ENCODE measurements at places on chromosomes 3 and 15.

DNA sequence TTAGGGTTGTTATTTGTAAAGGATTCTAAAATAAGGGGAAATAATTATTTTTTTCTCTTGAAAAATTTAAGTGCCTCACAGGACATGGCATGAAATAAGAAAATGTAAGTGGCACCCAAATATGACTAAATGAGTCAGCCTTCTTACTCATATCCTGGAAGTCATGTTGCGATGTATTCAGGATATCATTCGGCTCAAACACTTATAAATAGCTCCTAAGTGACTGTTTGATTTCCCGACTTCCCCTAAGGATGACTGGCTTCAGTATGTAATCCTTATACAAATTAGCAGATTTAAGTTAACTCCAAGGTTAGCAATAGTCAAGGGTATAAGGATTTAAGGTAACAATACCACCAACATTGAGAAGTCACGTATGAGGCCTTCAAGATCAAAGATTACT is 57.3 kb upstream of the OSTN start:
- DNase-seq = no peak

- no peak for DNase-seq
These were observed 96.9 kb downstream of the LINGO1 start for GRCh38 chr15:77535845-77536244.

DNA sequence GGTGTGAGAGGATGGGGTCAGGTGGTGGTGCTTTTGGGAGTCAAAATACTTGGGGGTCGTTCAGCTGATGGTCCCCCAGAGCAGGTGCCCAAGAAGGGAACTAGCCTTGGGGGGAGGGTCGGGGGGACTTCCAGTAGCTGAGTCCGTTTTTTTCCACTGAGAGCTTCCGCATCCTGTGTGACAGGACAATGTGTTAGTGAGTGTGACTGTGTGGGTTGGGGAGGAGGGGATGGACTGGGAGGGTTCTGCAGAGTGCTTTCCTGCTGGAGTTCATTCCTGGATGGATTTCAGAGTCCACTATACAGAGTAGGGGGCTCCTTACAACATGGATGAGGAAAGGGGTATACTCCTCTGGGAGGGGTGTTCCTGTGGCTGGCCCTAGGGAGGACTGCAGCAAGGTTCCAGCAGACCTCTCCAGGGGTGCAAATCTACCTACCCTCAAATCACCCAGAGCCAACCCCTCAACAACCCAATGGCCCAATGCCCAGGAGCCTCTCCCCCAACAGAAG is 601 bp upstream of the HYAL2 start:
- DNase-seq = no peak

DNA sequence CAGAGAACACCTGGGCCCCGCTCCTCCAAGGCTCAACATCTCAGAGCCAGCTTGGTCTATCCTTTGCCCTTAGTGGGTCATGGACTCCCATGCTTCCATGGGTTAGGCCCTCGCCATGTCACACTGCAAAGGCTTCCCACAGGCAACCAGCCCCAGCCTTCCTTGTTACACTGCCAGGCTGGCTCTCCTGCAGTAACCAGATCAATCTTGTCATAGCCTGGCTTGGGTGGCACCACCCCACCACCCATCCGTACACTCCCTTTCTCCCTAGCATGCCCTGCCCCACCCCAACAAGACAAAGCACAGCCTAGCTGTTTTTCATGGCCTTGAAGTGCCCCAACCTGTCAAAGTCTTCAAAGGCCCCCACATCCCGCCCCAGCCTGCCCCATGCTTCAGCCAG is 30.5 kb downstream of the CA12 start:
- no peak for DNase-seq

GRCh38 chr3:37770938-37771918 is 90.5 kb upstream of the CTDSPL start:
- no peak for DNase-seq

DNA sequence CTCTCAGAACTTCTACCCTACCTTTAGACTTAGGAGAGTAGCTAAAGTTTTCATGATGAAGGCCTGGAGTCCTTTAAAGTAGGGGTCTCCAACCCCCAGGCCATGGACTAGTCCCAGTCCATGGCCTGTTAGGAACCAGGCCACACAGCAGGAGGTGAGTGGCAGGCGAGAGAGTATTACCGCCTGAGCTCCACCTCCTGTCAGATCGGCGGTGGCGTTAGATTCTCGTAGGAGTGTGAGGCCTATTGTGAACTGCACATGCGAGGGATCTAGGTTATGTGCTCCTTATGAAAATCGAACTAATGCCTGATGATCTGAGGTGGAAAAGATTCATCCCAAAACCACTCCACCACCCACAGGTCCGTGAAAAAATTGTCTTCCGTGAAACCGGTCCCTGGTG is 18.3 kb upstream of the CACNA2D3 start:
- no peak for DNase-seq

GRCh38 chr3:2154621-2155020 is 56.0 kb downstream of the CNTN4 start:
- no peak for DNase-seq

- no peak for DNase-seq
These were observed 6.2 kb downstream of the PRTG start for GRCh38 chr15:55736756-55737155.

DNA sequence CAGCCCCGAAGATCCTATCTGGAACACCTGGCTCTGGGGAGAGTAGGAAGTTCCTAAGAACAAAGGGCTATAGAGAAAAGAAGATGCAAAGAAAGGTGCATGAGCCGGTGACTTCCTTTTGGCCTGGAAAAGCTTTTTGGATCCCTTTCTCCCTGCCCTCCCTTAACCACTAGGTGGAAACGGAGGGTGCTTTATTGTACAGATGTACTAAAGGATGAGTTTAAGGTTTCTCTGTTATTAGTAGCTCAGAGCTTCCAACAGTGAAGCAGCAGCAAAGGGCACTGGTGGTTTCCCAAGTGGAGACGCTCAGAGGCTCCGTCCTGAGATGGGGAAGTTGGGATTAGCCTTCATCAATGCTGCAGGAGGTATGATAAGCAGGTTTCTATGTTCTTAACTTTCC is 5.9 kb upstream of the ADGRG7 start:
- DNase-seq = no peak

- no peak for DNase-seq
These were observed 220.0 kb upstream of the UMPS start for GRCh38 chr3:124510290-124510689.

DNA sequence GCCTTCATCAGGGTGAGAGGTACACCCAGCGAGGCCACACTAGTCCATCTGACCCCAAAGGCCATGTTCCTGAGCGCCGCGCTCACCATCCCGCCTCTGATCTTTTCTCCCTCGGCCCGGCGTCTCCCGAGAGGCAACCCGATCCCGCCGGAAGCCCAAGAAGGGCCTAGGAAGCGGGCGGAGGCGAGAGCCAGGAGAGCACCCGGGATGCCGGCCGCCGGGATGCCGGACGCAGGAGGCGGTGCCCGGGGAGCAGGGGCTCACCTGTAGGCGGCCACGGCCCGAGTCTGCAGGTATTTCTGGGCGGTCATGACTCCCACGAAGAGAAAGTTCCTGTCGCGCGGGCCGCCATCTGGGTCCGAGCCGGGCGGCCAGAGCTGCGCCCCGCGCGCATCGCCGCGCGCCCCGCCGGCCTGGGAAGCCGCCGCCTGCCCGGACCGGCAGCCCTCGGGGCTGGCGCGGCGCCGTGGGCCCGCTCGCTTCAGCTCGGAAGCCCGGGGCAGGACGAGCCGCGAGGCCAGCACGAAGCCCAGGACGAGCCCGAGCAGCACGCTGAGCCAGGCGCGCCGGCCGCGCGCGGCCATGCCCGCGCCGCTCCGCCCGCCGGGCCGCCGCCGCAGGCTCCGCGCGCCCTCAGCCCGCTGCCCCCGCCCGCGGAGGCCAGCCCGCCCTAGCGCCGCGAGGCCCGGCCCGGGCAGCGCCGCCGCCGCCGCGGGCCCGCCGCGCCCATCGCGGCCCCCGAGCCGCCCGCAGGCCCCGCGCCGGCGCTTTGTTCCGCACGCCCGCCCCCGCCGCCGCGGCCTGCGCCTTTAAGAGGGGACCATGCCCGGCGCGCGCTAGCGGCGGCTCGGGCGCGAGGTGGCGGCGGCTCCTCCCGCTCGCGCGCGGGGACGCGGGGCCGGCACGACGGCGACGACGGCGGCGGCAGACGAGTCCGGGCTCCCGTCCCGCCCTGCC is 697 bp downstream of the CHSY1 start:
- DNase-seq = no peak

DNA sequence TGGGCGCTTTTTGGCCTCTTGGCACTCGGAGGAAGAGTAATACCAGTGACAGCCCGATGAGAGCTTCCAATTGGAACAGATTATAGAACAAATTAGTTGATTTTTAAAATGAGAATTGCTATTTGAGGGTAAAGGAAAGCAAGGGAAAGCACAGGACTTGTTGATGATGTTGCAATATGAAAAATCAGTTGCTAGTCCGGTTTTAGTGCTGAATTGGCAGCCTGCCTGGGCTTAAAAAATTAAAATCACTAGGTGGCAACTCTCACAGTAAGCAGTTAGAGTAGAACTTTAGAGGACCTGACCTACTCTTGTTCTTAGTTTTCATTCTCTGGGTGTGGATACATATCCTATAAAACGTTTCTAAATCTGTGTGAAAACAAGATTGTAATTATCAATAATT is 2.1 kb upstream of the SCAANT1 start:
- no peak for DNase-seq

DNA sequence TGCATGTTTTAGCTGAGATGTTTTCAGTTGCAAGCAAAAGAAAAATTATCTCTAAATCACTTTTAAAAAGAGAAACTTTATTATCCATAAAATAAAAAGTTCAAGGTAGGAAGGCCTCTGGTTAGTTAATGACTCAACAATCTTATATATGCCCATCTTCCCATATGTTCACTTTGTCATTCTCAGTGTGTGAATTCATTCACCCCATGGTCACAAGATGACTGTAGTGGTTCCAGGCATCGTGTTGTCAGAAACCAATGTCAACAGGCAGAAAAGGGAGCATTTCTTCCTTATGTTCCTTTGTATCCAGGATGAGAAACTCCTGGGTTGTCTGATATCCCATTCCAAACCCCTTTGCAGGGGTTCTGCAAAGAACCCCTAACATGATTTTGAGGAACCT is 119.9 kb upstream of the RAP2B start:
- no peak for DNase-seq

DNA sequence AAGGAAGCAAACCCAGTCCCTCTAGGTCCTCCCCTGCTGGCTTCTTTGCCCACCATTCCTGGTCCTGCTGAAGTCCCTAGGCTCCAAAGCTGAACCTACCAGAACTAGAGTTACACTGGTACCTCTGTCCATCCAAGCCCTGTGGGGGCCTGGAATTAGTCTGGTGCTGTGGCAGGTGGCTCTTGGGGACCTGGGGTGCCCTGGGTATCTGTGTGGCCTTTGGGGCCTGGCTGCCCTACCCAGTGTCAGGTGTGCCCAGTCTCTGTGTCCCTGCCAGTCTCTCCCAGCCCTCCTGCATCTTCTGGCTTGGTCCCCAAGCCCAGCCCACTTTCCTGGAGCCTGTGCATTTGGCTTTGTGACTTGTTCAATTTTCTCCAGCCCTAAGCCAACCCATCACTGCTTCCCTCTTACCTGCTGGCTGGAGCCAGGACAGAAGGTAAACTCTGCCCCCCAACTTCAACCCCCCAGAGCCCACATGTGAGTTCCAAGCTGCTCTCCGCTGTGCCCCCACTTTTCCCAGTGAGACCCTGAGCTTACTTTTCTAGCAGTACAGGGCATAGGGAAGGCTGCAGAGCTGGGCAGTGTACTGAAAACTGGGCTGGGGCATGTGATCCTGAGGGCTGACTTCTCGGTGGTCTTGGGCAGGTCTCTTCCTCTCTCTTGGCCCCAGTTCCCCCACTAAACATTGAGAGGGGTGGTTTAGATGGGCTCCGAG is 28.3 kb upstream of the HHATL start:
- no peak for DNase-seq

DNA sequence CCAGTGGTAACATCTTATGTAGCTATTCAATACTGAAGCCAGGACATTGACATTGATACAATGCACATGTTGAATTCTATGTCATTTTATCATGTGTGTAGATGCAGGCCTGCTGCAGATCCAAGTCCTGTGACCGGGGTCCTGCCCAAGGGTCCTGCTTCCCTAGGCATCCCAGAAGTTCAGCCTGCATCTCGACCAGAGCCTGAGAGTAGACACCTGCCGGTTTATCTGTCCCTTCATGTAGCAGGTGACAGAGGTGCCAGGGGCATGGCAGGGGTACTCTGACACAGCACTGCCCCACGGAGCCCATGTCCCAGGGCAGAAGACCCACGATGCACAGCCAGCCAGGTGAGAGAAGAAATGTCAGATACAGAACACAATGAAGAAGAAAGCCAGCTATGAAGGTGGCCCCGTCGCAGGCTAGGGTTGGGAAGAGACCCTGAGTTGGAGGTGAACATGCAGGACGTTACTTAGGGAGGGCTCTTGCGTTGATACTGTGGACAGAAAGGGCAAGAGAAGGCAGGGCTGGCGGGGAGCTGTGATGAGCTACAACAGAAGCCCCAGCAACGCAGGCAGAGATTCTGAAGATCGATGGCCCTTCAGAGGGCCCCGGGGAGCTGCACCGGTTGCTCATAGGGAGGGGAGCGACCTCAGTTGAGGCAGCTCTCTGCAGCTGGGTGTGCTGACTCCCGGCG is 51.0 kb downstream of the TPRA1 start:
- DNase-seq = no peak

DNA sequence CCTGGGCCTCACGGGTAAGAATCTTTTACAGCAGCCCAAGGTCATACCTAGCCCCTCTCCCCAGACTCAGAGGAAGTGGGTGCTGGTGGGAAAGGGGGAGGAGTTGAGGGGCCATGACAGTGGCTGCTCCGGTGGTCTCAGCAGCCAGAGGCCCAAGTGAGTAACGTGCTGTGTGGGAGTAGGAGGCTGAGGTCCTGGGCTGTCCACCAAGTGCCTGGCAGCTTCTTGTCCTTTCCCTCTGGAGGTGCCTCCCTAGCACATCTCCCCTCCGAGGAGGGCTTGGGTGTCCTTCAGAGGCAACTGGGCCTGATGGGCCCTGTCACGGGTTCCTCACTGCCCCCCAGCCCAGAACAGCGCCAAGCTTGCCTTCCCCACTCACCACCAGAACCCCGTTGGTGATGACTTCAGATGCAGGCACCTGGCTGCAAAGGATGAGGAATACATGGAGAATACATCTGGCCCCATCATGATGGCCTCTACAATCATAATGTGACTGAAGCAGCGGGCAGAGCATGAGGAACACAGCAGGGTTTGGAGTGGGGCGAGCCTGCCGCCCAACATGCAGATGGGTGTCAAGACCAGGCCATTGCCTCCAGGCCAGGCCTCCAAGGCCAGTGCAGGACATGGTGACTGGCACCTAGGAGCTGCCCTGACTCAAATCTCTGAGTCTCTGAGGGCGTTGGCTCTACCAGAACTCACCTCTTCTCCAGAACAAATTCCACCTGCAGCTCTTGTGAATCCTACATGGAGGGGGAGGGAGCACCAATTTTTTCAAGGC is 3.3 kb downstream of the PLA2G4F start:
- no peak for DNase-seq

- DNase-seq = no peak
These were observed 602 bp upstream of the BAHD1 start for GRCh38 chr15:40439960-40440742.

DNA sequence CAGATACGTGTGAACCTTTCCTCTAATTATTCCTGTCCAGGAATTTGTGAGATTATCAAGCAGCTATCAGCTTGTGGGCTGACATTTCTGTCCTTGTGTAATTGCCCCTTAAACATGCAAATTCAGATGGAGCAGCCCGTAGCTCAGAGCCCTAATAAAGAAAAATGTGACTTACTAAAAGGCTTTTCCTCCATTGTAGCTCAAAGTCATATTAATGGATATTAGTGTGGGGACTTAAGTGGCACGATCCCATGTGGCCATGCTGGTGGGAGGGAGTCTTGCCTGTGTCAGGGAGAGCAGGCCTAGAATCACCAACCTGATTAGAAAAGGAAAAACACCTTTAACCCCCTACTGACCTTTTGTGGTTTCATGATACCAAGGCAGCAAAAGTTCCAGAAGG is 399.2 kb downstream of the LRTM1 start:
- no peak for DNase-seq
